Fibroblast of skin of right quadriceps (primary cell): ENCODE measurements at places on chromosomes 2 and 18.

DNA sequence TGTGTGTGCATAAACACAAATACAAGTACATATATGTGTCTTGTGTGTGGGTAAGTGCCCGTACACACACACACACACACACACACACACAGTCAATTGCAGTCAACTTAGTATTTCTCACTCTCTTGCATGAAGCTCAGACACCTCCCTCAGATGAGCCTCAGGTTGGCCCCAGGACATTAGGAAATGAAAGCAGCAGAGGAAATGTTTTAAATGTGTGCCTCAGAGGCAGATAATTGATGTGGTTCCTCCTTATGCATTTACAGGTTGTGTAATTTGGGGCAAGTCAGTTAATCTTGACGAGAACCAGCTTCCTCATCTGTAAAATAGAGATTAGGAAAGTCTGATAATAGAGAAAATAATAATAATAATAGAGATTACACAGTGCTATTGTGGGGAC, 814.0 kb upstream of the ID2 start:
- DNase-seq = no peak

DNA sequence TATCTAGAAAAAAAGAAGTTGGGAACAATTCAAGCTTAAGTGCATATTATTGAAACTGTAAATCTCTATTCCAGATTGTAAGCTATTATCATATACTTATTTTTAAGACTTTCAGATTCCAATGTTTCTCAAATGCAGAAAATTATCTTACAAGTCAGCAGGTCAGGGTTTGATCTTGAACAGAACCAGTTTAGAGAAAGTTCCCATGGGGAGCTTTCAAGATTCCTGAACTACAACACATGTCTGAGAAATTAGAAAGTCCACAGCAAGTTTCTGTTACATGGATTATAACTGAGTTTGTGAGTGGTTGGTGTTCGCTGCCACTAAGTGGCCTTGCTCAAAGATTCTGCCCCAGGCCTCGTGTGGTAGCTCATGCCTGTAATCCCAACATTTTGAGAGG, 31.6 kb upstream of the SP3 start:
- DNase-seq = no peak

- DNase-seq = peak; percentile 34
These were observed 18.0 kb downstream of the DNMT3A start for GRCh38 chr2:25323610-25324189.

GRCh38 chr2:182186132-182186735, 200.6 kb downstream of the PPP1R1C start:
- peak; percentile 42 for DNase-seq

DNA sequence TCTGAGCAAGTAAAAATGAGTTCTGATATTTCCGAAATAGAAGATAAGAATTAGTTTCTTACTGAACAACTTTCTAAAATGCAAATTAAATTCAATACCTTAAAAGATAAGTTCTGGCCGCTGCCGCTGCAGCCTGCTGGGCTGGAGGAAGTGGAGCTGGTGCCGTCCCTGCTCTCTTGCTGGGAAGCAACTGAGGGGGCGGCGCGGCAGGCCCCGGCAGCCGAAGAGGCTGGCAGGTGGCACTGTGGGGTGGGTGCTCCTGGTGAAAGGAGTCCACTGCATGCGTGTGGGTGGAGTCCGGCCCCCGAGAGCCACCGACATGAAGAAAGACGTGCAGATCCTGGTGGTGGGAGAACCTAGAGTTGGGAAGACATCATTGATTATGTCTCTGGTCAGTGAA, 89.5 kb upstream of the ZNF519 start:
- no peak for DNase-seq

DNA sequence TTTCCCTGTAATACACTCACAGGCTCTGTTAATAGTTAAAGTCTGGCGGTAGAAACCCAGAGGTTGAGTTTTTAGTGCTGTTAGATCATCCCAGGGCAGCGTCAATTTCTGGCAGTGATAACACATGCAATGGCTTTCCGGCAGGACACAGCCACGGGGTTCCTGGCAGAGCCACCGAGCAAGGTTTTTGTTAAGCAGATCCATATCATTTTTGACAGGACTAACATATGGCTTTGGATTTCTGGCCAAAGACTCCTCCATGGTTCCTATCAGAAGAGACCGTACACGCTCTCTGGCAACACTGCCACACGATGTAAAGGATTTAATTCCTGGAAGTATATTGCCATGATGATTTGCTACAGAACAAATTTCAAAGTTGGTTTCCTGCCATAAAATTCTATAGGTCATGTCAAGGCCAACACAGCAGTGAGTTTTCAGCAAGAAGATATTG, 854.3 kb downstream of the LRRTM4 start:
- no peak for DNase-seq

- peak; percentile 98 for DNase-seq
These were observed 100.0 kb downstream of the COLEC12 start for GRCh38 chr18:400456-400855.

DNA sequence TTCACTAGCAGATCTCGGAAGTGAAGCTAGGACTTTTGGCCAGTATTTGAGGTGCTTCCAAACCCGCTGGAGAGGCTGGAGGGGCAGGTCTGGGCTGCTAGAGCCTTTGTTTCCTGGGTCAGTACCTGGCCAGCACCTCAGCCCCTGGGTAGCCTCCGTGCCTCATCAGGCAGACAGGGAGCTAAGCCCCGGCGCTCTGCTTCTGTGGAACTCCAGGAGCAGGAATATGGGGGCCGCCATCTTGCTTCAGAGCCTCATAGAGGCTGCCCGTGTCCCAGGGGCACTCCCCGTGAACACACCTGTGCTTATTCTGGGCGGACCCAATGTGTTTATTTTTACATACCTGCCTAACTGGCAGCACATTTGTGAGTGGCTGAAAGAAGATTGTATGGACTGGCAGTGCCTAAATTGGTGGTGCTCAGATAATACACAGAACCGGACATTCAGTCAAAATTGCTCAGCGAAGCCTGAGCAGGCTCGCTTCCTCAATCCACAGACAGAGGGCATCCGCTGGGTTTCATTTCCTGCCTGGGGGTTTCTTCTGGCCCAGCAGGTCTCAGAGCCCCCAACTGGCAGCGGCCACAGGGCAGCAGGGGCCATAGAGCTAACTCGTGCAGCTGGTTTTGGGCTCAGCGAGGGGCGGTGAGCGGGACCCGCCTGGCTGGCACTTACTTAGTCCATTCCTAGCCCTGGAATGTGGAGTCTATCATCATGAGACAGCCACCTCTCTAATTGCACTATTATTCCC, 176.8 kb upstream of the ALKAL2 start:
- no peak for DNase-seq

- no peak for DNase-seq
These were observed 3.1 kb downstream of the NFE2L2 start for GRCh38 chr2:177261116-177262060.

GRCh38 chr2:109125593-109126500, 3.2 kb upstream of the SH3RF3 start:
- peak; percentile 97 for DNase-seq

DNA sequence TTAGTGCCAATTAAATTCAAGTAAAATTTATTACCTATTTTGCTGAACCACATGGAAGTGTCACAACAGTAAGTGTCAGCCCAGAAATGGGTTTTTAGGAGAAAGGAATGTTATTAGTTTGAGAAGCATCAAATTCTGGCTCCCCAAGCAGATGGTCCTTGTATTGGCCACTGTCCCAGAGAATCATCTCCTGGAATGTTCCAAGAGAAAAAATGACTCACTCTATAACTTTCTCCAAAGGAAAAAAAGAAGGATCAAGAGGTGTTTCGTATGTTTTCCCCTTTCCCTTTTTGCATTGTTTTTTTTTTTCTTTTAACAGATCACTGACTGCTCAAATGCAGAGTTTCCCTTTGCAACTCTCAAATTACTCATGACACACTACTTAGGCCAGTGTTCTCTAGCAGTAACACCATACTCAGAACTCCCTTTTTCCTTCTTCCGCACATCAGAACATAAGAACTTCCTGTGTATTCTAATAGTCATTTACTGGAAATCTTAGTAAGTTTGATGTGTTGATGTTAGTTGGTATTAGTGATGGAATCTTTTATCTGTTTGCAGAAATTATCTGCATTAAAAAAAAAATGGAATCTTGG, 390.3 kb downstream of the GPD2 start:
- DNase-seq = peak; percentile 90

DNA sequence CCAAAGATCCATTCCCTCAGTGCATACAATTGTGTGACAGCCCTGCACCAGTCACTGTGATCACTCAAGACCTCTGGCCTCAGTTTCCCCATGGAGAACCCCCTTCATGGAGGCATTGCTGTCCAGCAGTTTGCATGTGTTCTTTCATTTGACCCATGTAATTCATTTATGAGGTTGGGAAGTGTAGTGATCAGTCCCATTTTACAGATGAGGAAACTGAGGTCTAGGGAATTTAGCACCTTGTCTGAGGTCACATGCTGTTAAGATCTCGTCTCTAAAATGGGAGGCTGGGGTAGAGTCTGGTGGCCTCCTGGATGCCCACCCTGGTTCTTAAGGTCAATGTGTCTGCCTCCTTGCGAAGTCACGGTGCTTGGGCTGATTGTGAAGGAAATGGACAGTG, 19.1 kb downstream of the LDLRAD4 start:
- DNase-seq = no peak

DNA sequence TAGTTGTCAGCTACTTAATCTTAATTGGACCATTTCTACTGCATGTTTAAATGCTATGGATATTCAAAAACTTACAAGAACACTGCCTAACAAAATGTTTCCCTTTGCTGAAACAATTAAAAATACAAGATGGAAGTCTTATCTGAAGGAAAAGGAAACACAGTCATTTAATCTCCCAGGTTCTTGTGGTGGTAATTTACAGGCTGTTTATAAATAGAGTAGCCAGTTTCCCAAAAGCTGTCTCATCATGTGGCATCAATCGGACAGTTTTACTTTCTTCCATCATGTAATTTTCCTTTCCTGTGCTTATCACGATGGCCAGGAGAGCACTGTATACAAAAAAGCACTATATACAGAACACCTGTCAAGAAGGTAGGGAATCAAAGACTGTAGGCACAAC, 368.1 kb downstream of the ZEB2 start:
- no peak for DNase-seq

GRCh38 chr2:239548451-239548871, 147.6 kb upstream of the HDAC4 start:
- no peak for DNase-seq

DNA sequence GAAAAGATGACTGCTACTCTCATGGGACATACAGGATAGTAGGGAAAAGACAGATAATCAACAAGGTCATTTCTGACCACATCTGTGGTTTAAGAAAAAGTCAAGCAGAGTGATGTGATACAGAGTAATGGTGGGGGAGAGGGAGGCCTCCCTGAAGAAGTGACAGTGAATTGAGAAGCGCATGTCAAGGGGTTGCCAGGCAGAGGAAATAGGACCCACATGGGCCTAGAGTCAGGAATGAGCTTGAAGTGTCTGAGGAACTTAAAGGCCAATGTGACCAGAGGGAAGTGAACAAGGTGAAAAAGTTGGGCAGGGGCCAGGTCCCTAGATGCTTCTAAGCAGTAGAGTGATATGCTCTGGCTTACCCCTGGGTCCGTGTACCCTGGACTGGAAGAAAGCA, 113.5 kb upstream of the PPP1CB start:
- DNase-seq = no peak

- peak; percentile 23 for DNase-seq
These were observed 249.3 kb upstream of the SYT4 start for GRCh38 chr18:43526426-43527145.

DNA sequence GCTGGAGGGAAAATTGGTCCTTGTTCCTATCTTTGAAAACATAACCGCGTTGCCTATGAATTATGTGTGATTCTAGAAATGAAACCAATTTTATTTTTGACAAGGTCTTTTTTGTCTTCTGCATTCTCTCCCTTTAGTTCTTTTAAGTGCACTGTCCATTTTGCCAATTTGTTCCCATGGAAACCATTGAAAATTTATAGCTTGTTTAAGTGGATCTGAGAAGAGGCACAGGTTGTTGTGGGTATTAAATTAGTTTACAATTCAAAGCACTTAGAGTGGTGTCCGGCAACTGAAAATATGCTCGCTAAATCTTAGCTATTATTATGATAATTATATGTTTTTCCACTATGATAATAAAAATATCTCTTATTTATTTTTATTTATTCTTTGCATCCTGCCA, 107.5 kb upstream of the FSHR start:
- DNase-seq = no peak

GRCh38 chr18:59039449-59039848, 100.2 kb upstream of the SEC11C start:
- DNase-seq = no peak

DNA sequence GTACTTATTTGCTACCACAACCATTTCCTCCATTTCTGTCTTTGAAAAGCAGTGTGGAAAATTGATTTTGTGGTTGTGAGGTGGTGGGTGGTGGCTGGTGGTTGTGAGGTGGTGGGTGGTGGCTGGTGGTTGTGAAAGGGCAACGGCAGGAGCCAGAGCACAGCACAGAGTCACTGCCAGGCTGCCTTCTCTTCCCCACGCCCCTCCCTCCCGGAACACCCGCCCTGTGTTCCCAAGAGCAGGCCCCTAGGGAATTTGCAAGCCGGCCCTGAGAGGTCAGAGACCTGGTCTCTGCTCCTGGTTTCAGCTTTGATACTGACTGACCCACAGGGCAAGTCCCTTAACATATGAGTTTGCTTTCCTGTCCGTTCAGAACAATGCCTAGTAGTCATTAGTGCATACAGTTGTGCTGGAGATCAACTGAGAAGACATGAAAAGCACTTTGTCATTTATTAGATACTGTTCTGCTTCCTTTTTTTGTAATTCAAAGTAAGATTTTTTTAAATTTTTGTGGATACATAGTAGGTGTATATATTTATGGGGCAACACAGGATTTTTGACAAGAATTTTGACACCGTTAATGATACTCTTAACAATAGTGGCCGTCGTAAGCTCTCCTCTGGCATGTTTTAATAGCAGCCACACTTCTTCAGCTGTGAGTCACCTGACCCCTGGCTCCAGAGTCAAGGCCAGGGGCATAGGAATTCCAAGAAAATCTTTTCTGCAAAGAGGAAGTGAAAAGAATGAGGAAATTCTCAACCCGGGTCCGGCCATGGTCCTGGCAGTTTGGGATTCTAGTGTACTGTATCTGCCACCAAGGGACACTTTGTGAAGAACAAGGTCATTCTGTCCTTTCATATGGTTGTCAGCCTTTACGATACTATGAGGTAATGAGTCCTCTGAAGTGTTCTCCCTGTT, 53.2 kb downstream of the ITGA6 start:
- DNase-seq = no peak

DNA sequence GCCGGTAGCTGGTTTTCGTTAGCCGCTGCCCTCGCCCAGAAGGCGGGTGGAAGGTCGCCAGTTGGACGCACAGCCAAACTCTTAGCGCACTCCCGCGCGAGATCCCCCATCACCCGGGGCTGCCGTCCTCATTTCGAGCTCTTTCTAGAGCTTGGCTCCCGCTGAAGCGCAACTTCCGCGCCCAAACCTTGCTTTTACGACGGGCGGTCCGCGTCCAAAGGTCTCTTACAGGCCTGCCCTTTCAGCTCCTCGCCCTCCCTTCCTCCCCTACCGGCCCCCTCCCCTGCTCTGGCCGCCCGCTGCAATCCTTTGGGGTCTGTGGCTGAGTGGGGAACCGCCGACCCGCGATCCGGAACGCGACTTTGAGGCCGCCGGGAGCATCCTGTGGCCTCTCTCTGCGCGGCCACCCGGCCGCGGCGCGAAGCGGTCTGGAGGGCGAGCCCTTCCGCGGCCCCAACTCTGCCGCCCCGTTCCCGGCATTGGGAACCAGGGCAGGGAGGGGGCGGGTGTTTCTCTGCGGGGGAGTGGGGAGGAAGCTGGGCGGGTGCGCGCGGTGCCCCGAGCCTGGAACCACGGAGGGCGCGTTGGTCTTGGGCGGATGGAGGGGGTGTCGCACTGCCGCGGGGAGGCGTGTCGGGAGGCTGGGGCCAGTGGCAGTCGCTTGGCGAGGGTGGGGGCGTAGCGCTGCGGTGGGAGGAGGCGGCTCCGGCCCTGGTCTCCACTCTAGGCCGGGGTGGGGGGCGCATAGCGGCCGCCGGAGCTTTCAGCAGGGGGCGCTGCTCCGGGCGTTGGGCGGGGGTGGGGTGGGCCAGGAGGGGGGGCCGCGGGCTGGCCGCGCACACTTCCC, at the start of gene GDF7:
Gene GDF7, plus strand, starts transcription at position 841 of the 847 bp plus-strand sequence. CDS start 96 bp downstream, outside the sequence.
- DNase-seq = no peak
